ENCODE measurements at places on chromosomes 2 and 18.

GRCh38 chr2:229524799-229525198, 189.6 kb downstream of the DNER start:
- no peak for DNase-seq

DNA sequence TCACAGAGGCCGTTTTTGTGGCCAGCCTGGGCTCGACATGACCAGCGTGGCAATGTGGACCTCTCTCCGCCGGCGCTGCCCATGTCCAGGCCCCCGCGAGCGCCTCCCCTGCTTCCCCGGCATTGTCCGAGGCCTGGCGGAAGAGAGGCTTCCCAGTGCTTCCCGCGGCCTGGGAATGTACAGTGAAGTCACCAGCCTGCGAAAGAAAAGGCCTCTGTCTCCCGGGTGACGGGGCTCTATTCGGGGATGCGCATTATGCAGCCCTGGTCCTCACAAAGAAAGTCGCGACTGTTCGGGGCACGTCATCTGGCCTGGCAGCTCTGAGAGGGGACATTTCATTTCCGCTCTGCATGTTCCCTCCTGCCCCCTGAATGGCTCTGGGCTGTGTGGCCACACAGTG, 109.2 kb upstream of the AGAP1 start:
- DNase-seq: no peak

DNA sequence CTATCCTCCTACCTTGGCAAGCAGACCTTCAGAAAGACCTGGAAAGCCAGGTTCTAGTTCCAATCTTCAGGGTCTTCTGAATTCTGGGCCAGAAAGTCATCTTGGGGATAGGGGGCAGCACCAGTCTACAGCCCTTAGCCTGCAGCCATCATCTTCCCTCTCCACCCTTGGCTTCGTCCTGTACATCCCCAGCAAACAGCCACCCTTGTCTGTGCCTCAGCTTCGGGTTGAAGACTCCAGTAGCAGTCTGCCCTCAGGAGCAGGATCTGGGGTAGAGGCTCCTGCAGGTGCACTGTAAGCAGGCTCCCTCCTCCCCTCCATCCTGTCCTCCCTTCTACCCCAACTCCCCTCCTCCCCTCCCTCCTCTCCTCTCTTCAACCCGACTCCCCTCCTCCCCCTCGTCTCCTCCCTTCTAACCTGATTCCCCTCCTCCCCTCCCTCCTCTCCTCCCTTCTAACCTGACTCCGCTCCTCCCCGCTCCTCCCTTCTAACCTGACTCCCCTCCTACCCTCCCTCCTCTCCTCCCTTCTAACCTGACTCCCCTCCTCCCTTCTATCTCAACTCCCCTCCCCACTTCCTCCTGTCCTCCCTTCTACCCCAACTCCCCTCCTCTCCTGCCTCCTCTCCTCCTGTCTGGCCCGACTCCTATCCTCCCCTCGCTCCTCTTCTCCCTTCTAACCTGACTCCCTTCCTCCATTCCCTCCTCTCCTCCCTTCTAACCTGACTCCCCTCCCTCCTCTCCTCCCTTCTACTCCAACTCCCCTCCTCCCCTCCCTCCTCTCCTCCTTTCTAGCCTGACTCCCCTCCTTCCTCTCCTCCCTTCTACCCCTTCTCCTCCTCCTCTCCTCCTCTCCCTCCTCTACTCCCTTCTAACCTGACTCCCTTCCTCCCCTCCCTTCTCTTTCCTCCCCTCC, 90.1 kb upstream of the SMAD2 start:
- no peak for DNase-seq

DNA sequence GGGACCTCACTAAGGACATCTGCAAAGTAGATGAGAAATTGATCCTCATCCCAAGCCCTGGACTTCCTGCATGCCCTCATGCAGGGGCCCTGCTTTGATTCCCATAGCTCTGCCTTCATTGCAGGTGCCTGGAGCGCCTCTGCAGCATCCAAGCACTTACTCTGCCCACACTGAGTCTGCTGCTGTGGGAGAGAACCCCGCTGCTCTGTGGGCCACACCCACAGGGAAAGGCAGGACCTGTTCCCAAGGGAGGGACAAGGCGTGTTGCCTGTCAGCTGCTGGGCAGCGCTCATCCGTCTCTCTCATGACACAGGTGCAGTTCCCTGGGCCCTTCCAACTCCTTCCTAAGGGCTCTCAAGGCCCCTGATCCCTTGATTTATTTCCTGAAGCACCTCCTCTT, 266.8 kb upstream of the SMIM21 start:
- no peak for DNase-seq

DNA sequence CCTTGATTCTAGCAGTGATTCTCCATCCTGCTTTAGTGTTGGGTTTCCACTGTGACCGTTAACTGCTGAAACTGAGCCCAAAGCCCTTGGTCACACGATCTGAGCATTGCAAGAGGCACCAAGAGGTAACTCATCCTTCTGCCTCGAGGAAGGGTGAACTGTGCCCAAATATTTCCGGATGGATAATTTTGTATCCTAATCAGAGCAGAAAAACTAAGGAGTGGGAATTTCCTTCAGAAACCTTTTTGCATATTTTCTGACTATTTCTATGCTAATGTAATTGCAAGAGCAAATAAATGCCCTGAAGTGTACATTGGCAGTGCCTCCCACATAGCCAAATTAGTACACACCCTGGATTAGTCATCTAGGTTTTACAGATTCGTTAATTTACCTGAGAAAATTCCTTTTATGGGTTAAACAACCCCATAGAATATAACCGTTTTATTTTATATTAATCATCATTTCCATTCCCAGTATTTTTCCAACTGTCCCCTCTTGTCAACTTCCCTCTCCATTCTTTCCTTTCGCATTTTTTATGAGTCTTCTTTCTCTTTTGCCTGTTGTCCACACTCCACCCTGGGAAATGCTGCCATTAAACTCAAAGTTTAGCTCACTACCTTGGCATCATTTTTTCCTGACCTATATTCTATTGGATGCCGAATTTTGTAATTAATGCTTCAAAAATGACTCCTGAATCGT, 31.7 kb upstream of the COBLL1 start:
- no peak for DNase-seq

DNA sequence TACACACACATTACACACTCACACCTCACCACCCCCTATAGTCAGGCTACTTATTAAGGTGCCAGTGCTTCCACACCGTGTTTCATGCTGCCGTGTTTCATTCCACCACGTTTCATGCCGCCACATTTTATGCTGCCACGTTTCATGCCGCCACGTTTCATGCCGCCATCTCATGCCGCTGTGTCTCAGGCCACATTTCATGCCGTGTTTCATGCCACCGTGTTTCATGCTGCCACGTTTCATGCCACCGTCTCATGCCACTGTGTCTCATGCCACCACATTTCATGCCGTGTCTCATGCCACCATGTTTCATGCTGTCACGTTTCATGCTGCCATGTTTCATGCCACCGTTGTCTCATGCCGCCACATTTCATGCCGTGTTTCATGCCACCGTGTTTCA, 65.1 kb downstream of the MBOAT2 start:
- no peak for DNase-seq

DNA sequence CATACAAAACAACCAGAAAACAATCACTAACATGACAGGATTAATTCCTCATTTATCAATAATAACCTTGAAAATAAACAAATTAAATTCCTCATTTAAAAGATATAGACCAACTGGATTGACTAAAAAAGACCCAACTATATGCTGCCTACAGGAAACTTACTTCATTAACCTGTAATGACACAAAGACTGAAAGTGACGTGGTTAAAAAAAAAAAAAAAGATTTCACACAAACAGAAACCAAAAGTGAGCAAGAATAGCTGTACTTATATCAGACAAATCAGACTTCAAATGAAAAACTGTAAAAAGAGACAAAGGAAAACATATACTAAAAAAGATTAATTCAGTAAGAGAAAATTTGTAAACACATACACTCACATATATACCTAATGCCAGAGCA, 201.2 kb downstream of the CCDC178 start:
- no peak for DNase-seq

DNA sequence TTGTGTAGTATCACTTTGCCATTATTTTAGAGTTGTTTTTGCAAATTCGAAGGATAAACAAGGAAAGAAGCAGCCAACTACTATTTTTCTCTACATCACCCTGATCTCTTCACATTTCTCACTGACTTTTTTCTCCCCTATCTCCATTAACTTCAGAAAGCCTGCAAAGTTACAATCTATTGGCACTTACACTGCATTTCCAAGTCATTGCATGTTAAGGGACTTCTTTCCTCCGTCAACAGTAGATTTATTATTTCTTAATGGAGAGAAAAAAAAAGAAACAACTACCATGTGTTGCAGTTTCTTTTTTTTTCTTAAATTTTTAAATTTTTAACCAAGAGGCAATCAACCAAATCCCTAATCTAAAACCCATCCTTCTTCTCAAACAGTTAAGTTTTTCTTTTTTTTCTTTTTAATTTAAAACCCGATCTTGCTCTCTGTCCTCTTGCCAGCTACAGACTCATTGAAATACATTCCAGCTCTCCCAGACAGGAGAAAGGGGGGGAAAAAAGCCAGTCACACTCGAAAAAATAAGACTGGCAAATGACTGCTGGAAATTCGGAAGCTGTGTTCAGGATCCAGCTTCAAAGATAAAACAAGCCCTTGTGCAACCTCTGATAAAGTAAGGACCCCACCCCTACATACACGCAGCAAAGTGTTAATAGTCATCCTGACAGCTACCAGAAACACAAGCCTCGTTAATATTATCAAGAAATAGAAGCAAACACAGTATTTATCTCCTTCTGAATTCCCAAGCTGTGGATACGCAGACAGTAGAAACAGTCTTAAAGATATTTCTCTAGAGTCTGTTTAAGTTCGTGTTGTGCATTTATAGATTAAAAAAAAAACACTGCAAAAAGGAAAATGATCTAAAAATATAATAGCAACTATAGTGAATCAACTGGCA, 1.3 kb downstream of the LRRTM4 start:
- DNase-seq: no peak

- DNase-seq: no peak
Observed at GRCh38 chr2:162732946-162733698, 105.4 kb downstream of the KCNH7 start.

GRCh38 chr2:175463589-175464310, 282.2 kb upstream of the ATP5MC3 start:
- DNase-seq: no peak

- no peak for DNase-seq
Observed at GRCh38 chr2:48249025-48249424, 280.9 kb upstream of the STON1 start.

Data from NCI-H1417 treated with DMSO at 0.1 percent for 48 hours (cell line).